ENCODE measurements at places on chromosomes 7 and 10. TPM values are rescaled to one million over a fixed set of nuclear protein-coding genes. Genes with fewer than 3 reads are reported as not detected.

Gene LIPM
- total RNA-seq, result not detected

Gene R3HCC1L
- 6.3 TPM for total RNA-seq

Gene DKK1
- total RNA-seq, result 166 TPM

Gene ABCA13
- total RNA-seq, result 0.05 TPM

Gene GPER1
- total RNA-seq, result 0.79 TPM

Gene CLCN1
- total RNA-seq, result not detected

Gene HNRNPF
- total RNA-seq, result 227 TPM

Gene CTAGE4
- not detected for total RNA-seq

Gene PHYHIPL
- not detected for total RNA-seq

Gene MYOF
- total RNA-seq, result 256 TPM

Gene C10orf105
- not detected for total RNA-seq

Gene KCNIP2
- total RNA-seq, result not detected

Gene MCM10
- 12.2 TPM for total RNA-seq

Gene TMEM213
- total RNA-seq, result not detected

Gene UPK3BL1
- total RNA-seq, result 9.5 TPM

Gene PLPP4
- not detected for total RNA-seq

Gene SPDYE6
- 0.07 TPM for total RNA-seq

Gene RNLS
- 1.4 TPM for total RNA-seq

Gene PPP1R3C
- not detected for total RNA-seq

Gene MGAM2
- total RNA-seq, result not detected

Gene ADCYAP1R1
- not detected for total RNA-seq

Gene ITPRID1
- total RNA-seq, result not detected

Gene AGR2
- not detected for total RNA-seq

Gene HABP2
- total RNA-seq, result not detected

Gene FAM13C
- total RNA-seq, result 0.73 TPM

Gene NUTM2E
- total RNA-seq, result 0.05 TPM

Gene SAMD9L
- total RNA-seq, result 40.4 TPM

Gene MSS51
- 0.40 TPM for total RNA-seq

Gene FRAT1
- total RNA-seq, result 1.1 TPM

Gene PPP1R17
- total RNA-seq, result not detected

Gene SUN3
- total RNA-seq, result not detected

Gene C10orf90
- total RNA-seq, result not detected

Gene PDCD11
- 33.1 TPM for total RNA-seq

Gene HTR5A
- not detected for total RNA-seq

Gene RPA3
- 30.0 TPM for total RNA-seq

Gene GDF2
- not detected for total RNA-seq

Gene WDFY4
- 3.5 TPM for total RNA-seq

Gene OPALIN
- not detected for total RNA-seq
